ENCODE measurements at places on chromosomes 16 and 17.
A peak's percentile ranks its signal among the peaks of the same experiment; 100 is the strongest.

DNA sequence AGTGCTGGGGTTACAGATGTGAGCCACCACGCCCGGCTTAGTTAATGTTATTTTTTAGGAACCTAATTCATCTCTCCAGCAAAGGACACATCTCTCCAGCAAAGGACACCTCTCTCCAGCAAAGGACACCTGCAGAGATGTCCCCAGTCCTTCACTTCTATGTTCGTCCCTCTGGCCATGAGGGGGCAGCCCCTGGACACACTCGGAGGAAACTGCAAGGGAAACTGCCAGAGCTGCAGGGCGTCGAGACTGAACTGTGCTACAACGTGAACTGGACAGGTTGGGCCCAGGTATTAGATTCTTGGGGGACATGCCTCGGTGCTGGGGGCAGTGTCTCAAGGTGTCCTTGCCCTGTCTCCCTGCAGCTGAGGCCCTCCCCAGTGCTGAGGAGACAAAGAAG lies 4.7 kb downstream of the PFAS start:
- no peak for DNase-seq

- no peak for DNase-seq
Observed at GRCh38 chr16:69329369-69330285, 761 bp downstream of the PDF start.

DNA sequence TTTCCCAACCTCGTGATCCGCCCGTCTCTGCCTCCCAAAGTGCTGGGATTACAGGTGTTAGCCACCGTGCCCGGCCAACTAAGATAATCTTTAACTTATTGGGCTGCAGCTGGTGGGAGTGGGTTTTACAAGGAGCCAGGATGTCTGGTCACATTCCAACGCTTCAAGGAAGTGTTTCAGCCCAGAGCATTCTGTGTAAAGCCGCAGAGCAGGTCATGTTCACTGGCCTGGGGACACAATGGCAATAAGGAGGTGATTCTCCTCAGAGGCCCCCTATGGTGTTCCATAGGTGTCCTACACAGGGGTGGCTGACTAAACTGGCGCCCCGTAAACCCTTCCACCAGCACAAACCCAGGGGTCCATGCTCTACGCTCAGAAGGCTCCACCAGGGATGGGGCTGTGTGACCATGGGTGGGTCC lies 1.2 kb downstream of the QPRT start:
- DNase-seq, result no peak

DNA sequence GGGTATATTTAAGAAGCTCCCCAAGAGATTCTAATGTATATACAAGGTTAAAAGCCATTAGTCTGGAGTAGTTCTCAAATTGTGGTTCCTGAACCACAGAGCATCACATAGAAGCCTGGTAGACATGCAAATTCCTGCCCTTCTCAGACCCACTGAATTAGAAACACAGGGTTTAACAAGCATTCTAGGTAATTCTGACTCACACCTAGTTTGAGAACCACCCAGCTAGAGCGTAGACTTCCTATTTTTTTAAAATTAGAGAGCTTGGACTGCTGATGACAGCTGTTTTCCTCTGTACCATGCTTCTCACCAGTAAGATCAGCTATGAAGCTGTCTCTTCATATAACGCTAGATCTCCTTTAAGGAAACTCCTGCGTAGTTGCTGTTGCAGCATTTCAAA lies 50.6 kb downstream of the HS3ST3B1 start:
- peak; percentile 64 for DNase-seq

GRCh38 chr16:50781043-50781442 lies 39.2 kb downstream of the CYLD start:
- no peak for DNase-seq

- DNase-seq, result peak; percentile 81
Observed at GRCh38 chr17:17685775-17686291, 4.6 kb downstream of the RAI1 start.

GRCh38 chr16:72963533-72964315 lies 84.2 kb downstream of the ZFHX3 start:
- DNase-seq, result no peak
